Common myeloid progenitor, CD34-positive (primary cell): ENCODE measurements at places on chromosomes 7 and 10.

- no peak for DNase-seq
Measured at GRCh38 chr7:74121401-74122249, 38.0 kb downstream of the LIMK1 start.

DNA sequence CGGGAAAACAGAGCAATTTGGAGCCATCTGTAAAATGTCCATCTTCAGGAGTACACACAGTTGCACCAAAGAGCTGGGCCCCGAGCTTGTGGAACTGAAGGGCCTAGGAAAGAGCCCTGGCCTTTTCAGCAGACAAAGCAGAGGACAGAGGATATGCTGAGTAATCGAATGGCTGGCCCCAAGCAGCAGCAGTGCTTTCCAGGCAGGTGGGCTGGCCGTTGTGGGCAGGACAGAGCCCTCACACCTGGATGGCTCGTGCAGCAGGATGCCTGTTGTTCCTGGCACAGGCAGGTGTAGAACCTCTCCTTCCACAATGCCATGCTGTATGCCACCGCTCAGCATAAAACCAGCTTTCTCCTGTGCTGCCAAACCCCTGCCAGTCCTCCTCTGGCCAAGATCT lies 32.5 kb upstream of the TNS3 start:
- DNase-seq: no peak

DNA sequence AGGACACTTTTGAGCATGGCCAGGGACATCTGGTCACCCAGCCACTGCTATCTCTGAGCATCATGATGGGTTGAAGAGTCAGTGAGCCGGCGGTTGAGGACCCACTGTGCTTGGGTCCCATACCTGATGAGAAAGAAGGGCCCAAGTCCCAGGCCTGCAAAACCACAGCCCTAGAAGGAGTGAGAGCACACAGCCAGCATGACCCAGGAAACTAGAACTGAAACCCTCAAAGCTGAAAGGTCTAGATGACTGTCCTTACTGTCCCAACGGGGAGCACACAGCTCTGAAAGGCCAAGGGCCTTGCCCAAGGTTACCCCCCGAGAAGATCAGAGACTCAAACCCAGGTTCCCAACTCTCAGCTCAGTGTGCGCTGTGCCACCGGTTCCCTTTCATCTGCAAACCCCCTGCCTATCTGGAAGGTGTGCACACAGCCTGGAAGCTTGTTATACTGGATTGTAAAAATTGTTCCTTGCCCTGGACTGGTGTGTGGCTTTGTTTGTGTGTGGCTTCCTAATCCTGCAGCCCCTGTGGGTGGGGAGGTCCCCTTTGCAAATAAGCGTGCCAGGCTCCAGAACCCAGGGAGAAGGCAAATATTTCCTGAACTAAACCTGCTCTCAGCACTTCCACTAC lies 22.6 kb upstream of the PSAP start:
- no peak for DNase-seq

- DNase-seq: no peak
Measured at GRCh38 chr7:18786196-18786727, 290.7 kb downstream of the HDAC9 start.

DNA sequence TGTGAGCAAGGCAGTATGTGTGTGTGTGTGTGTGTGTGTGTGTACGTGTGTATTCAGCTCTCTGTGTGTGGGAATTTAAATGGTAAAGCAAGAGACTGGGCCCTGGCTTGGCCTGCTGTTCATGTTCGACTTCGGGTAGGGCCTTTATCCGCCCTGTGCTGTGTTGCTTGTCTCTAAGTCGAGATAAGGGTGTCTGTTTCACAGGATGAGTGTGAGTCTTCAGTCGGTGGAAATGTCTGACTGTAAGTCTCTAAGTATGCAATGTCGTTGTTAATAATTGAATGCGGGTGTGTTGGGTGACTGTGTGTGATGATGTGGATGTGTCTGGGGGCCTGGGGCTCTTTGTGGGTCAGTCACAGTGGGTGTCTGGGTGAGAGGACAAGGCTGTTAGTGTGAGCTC lies 34.8 kb downstream of the HIF1AN start:
- DNase-seq: no peak
